ENCODE measurements at places on chromosomes 3 and 15.
A peak's percentile ranks its signal among the peaks of the same experiment; 100 is the strongest.

DNA sequence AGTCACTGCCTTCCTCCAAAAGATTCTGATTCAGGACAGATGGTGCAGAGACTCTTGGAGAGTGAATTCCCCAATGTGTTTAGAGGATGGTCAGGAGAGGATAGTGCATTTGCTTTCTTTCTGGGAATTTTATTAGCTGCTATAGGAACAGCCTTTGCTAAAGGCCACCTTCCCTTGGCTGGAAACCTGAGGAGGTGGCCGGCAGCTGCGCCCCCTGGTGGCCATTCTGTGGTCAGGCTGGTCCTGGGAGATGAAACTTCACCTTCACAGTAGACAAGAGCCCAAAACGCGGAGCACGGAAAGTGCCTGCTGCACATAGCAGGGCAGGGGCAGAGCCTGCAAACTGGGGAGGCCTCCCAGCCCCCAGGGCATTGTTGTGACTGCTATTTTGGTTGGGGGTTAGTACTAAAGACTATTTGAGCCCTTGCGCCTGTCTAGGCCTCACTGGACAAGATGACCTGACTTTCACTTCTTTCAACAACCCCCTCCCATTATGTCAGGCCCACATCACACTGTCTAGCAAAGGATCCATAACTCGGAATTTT, 34.3 kb downstream of the SEC22C start:
- peak; percentile 54 for DNase-seq

- no peak for DNase-seq
These were observed 95.6 kb downstream of the APBA2 start for GRCh38 chr15:28981351-28981720.

DNA sequence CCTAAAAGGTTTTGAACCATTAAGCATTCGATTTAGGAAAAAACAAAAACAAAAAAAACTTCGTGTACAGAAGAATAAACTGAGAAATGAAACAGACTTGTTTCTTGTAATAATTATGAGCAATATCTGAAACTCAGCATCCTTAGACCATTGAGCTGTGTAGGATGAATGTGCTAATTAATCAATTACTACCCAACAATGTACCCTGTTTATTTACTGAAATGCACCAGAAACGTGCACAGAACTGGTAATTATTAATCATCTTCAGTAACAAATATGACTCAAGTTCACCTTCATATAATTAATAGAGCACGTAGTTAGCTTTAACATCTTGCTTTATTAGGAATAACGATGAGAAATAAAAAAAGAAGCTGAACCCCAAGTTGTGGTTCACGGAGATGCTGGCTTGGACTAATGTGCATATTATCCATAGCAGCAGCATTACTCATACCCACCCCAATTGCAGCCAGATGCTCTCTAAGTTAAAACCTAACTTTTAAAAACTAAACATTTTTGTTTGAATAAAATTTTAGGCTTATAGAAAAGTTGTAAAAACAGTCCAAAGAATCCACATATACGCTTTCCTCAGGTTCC, 10.2 kb upstream of the C15orf61 start:
- DNase-seq: no peak

GRCh38 chr3:192010490-192010889, 549.5 kb downstream of the PYDC2 start:
- no peak for DNase-seq

GRCh38 chr3:142148044-142148791, 1.1 kb downstream of the TFDP2 start:
- DNase-seq: no peak

GRCh38 chr3:141714671-141715070, 23.4 kb upstream of the RNF7 start:
- DNase-seq: no peak

GRCh38 chr15:45448066-45448915, 69.9 kb upstream of the GATM start:
- DNase-seq: no peak

DNA sequence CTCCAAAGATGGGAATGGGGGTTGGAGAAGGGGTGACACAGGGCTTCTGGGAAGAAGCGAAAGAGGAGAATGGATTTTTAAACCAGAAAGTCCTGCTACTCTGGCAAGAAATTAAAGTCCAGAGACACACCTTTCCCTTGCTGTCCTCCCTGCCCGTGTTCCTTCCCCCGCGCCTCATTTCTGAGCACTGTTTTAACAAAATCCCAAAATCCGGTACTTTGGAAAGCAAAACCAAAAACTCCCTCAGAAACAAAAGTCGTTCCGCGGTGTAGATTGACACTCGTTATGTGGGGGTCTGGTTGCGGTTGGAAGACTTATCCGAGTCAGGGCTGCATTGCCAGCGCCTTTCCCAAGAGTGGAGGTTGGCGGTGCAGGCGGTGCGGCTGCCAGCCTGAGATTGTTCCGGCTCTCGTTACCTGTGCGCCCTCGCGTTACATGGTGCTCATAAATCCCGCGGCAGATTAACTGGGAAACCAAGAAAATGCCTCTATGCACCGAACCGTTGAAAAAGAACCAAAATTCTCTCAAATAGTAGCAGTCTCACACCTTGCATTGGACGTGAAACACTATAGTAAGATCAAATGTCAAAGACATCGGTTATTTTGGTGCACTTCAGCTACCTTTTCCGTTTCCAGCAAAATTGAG, 217.7 kb downstream of the MEIS2 start:
- no peak for DNase-seq

DNA sequence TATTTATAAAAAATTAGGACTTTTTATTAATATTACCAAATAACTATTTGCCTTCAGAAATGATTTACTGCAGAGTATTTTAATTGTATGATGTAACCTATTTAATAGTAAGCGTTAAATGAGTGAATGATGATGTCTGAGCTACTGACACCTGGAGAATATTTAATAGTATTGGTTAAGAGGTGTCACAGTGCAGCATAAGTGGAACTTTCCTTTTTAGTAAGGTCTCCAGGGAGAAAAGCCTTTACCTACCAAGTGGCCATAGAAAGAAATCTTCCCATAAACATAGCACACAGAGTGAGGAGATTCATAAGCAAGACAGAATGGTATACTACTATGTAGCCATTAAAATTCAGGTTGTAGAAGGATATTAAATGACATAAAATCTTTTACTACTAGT, 441.7 kb downstream of the TBL1XR1 start:
- no peak for DNase-seq

GRCh38 chr3:101876142-101876541, 26.8 kb downstream of the NFKBIZ start:
- DNase-seq: no peak

DNA sequence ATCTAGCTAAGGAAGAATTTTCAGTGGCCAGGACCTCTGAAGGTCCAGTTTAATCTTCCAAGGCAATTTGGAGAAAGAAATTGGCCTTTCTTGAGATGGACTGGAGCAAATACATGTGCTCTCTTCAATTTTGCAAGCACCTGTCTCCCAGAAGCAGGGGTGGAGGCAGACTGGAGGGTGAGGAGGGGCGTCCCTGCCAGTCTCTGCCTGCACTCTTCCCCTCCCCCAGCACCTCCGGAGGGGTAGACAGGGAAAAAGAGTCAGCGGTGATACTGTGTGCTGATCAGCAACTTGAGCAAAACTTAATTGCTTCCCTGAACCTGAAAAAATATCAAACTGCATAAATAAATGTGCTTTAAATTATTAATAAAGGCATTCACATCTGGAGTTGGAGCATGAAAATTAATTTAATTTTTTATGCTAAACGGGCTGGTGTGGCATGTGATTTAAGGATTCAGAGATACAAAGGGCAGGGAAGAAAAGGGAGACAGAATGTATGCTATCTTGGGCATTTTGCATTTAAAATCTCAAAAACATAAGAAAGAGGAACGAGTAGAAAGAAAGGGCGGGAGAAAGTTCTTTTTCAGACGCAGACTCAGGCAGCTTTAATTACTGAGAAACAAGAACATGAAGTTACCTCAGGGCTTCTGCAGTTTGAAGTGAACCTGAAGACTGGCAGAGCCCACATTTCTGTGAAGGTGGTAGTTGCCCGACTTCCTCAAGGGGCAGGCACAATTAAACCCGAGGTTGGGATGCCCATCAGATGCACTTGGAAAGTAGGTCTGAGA, 319.7 kb downstream of the UACA start:
- DNase-seq: no peak

- no peak for DNase-seq
These were observed 7.0 kb upstream of the VIPR1 start for GRCh38 chr3:42495393-42495792.

DNA sequence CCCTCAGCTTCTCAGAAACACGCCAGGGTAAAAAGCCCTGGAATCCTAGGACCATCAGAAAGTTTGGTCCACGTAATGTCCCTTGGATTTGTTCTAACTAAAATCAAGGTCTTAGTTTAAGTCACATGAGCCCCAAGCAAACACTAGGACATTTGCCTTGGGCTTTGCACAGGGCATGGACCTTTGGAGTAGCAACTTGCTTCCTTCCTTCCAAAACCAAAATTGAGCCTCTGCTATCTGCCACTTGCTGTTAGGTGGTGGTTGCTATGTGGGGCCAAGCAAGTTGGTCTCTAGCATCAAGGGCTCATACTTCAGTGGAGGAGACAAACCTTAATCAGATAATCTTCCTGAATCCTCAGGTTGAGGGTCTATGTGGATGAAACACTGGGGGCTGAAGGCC, 4.0 kb upstream of the DAG1 start:
- DNase-seq: no peak
